ENCODE measurements at places on chromosomes 11 and 22.

GRCh38 chr11:132658696-132659095 is 873.6 kb downstream of the OPCML start:
- DNase-seq, result no peak

- no peak for DNase-seq
Observed at GRCh38 chr11:79237703-79238102, 203.1 kb downstream of the TENM4 start.

GRCh38 chr11:6223854-6224253 is 10.6 kb downstream of the FHIP1B start:
- DNase-seq, result no peak

DNA sequence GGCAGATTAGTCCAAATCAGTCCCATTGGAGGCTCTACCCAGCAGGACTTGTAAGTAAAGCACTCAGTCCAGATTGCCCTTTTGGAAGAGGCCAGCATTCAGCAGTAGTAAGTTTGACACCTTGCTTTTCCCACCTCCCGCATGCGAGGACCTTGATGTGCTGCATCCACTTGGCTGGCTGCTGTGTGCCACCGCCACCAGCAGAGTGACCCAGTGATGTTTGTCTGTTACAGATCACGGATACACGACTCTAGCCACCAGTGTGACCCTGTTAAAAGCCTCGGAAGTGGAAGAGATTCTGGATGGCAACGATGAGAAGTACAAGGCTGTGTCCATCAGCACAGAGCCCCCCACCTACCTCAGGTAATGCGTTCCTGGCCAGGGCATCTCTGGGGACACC is 6.6 kb downstream of the SMARCB1 start:
- no peak for DNase-seq

GRCh38 chr11:40683010-40683409 is 776.4 kb downstream of the LRRC4C start:
- DNase-seq, result no peak

DNA sequence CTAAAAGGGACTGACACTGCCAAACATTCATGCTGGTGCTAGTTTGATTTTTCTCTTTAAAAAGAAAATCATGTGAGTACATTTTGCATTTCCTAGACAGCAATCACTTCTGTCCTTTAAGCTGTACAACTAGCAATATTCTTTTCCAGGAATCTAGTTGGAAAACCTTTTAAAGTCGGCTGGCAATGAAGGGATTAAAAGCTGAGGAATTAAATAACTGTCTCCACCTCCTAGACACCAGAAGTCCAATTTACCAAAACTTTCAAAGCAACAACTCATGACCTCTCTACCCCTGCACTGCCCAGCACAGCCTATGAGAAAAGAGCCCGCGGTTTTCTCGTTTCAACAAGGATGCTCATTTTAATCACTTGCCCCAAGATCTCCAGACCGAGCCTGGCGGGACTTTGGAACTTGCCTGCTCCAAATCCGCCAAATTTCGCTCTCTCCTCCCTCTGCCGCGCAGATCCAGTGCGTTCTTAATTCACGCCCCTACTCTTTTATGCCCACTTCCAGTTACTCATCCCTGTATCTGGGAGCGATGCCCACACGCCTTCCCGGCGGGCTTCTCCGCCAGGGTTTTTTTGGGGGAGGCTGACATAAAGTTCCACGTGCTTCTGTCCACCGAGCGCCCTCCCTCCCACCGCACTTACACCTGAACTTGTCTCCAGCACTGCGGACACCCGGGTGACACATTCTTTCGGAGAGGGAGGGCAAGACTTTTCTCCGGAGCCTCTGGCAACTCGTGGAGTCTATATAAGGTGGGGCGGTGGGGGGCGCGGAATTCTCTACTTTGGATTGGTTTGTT is 2.5 kb downstream of the MPPED2 start:
- DNase-seq, result no peak

DNA sequence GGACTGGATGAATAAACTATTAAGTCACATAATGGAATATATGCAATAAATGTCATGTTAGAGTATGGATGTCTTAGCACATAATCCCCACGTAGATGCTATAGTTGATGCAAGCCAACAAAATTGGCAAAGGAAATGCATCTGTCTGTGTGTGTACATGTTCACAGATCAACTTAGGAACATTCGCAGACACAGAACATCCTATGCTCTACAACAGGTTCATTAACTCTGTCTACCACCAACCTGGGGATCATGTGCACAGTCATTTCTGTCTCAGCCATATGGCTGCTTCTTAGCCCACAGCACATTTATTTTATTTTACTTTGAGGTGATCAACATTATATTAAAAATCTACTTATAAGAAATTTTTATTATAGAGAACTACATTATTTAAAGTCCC is 4.9 kb downstream of the MSANTD4 start:
- no peak for DNase-seq

- DNase-seq, result no peak
Observed at GRCh38 chr22:17106785-17107546, 14.2 kb downstream of the TMEM121B start.

DNA sequence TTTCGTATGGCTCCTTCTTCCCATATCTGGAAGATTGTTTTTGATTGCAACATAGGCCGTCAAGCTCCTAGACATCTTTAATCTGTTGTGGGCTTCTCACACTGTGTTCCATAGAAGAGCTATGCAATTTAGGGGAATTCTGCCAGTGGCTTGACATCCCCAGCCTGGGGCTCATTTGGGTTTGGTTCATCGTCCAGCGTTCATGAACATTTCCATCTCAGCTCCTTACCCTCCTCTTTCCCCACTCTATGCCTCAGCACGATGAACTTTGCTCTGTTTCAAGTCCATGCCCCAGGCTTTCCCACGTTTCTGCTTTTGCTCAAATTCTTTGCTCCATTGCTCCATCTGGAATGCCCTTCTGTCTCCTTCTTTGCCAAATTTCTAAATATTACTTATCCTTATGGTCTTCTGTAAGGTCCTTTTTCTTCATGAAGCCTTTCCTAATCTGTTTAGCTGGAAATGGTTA is 26.1 kb upstream of the CLMP start:
- DNase-seq, result no peak

DNA sequence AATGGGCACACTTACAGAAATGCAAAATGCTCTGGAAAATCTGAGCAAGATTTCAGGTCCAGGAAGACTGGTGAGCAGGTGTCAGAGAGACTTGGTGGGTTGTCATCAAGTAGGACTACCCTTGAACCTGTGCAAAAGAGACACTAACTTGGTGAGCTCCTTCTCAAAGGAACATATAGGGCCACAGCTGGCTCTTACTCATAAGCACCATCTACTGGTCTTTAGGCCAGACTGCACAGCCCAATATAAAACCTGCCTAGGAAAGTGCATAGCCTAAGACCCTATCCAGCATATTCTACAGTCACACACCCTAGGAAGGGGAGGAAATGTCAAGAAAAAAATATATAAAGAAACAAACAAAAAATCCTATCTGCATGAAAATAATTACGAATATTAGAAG is 18.2 kb upstream of the OR10W1 start:
- no peak for DNase-seq

- DNase-seq, result no peak
Observed at GRCh38 chr11:113789675-113790320, 10.2 kb downstream of the CLDN25 start.

DNA sequence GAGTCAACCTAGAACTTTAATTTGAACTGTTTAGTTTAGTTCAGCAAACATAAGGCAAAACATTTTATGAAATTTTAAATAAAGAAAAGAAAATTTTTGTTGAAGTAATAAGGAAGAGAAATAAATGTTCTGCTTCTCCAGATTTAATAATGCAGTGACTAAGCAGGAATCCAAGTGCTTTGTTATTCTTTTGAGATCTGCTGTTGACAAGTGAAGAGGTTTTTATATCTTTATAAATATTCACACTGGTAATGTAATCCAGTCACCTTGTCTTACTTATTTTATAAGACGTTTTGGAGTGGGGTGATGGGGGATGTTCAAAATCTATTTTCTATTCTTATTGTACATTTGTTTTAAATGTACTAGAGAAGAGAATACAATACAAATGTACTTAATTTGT is 725.9 kb upstream of the CCDC179 start:
- no peak for DNase-seq

GRCh38 chr11:19455731-19456130 is 215.0 kb upstream of the E2F8 start:
- DNase-seq, result no peak

GRCh38 chr22:24486501-24486921 is 8.6 kb upstream of the UPB1 start:
- DNase-seq, result no peak

GRCh38 chr11:66116576-66117361 is 46.7 kb downstream of the PACS1 start:
- no peak for DNase-seq

Measured in stimulated activated CD4-positive, alpha-beta T cell treated with anti-CD3 and anti-CD28 coated beads, Interleukin-1b, Interleukin-23, amount 100 ng/mL, for 1 hour (primary cell).